Astrocyte of the hippocampus (primary cell): ENCODE measurements at places on chromosomes 12 and 14.
A peak's percentile ranks its signal among the peaks of the same experiment; 100 is the strongest.

- DNase-seq = no peak
These were observed 187.4 kb upstream of the RASSF8 start for GRCh38 chr12:25771041-25771440.

GRCh38 chr14:88189417-88190191 lies 133.5 kb downstream of the KCNK10 start:
- DNase-seq = peak; percentile 88

- DNase-seq = no peak
These were observed 30.6 kb upstream of the SDR39U1 start for GRCh38 chr14:24473211-24473610.

- no peak for DNase-seq
These were observed 5.3 kb downstream of the HSD17B6 start for GRCh38 chr12:56768424-56768823.

- DNase-seq = no peak
These were observed 86.9 kb downstream of the ANO6 start for GRCh38 chr12:45302621-45303369.

GRCh38 chr12:124389138-124389724 lies 94.3 kb downstream of the RFLNA start:
- DNase-seq = peak; percentile 93

DNA sequence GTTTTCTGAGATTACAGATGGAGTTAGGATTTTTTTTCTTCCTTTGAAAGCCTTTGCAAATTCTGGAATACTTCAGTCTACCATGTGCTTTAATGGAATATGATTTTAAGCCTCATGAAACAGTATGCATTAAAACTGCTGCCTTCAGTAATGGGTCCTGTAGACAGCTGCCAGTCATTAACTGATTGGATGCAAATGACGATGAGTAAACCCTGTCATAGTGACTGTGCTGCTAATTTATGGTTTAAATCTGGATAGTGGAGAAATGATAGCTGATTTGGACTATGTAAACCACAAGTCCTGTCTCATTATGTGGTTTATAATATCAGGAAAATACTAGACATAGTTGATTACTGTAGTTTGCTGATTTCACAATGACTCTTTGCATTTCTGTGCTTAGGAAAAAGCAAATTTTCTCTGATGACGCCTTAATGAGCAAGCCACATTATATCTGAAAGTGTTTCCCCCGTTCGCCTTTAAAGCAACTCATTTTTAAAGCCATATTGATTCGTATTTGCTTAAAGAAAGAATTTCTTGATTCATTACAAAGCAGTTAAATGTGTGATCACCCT lies 217.6 kb downstream of the TMTC2 start:
- no peak for DNase-seq

DNA sequence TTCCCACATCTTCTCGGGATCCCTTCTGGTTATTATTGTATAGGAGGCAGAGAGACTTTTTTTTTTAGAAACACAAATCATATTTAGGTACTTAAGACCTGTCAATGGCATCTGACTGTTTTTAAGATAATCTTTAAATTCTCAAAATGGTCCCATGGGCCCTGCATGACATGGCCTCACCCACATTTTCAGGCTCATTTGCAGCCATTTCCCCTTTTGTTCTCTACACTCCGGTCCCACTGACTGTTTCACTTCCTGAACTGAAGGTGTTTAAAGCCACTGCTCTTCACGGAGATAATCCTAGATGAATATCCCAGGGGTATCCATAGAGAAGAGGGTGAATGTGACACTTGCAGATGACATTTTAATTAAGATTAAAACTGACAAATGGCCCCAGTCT lies 12.3 kb upstream of the C12orf71 start:
- no peak for DNase-seq

- no peak for DNase-seq
These were observed 189.4 kb downstream of the RPS29 start for GRCh38 chr14:49396801-49397200.

GRCh38 chr12:109289004-109289403 lies 20.1 kb downstream of the FOXN4 start:
- no peak for DNase-seq

DNA sequence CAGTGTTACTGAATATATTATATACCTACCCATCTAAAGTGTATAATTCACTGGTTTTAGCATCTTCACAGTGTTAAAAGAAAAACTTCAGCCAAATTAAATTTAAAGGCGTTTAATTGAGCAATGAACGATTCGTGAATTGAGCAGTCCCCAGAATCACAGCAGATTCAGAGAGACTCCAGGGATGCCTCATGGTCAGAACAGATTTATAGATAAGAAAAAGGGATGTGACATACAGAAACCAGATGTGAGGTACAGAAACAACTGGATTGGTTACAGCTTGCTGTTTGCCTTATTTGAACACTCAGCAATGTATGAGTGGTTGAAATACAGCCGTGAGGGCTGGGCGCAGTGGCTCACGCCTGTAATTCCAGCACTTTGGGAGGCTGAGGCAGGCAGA lies 84.6 kb downstream of the WNK1 start:
- DNase-seq = no peak

DNA sequence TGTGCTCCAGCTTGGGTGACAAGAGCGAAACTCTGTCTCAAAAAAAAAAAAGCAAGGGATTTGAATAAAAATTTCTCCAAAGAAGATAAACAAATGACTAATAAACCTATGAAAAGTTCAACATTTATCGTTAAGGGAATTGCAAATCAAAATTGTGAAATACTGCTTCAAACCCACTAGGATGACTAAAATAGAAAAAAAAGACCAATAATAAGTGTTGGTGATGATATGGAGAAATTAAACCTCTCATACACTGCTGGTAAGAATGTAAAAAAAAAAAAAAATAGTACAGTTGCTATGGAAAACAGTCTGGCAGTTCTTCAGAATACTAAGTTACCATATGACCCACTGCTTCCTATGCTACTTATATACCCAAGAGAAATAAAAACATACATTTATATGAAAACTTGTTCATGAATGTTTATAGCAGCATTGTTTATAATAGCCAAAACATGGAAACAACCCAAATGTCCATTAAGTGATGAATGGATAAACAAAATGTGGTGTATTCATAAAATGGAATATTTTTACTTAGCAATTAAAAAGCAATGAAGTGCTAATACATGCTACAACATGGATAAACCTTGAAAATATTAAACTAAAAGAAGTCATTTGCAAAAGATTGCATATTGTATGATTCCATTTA lies 39.4 kb upstream of the TMPRSS12 start:
- no peak for DNase-seq

DNA sequence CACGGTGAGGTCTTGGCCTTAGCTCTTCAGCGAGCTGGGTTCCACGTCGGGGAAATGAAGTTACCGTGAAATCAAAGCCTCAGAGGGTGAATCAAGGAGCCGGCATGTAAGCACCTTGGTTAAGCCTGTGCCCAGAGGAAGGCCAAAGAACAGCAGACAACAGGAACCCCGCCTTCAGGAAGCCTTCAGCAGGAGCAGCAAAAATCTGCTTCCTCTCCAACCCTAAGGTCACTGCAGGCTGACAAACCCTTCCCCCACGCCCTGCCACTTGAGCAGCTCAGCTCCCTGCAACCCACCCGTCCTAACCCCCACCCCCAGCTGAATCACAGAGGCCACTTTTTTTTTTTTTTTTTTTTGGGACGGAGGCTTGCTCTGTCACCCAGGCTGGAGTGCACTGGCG lies 72.9 kb upstream of the LTA4H start:
- no peak for DNase-seq

DNA sequence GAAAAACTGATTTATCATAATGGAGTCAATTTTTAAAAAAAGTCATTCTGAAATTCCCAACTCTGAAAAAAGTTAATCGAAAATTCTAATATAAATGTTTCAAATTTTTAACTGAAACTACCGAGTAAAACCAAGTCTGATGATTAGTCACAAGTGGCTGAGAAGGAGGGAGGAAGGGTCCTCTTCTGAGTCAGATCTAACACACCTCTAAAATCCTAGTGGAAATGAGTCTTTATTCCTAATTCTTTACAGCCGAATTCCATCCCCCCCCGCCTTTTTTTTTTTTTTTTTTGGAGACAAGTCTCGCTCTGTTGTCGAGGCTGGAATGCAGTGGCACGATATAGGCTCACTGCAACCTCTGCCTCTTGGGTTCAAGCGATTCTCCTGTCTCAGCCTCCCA lies 37.9 kb downstream of the RAD9B start:
- DNase-seq = no peak

DNA sequence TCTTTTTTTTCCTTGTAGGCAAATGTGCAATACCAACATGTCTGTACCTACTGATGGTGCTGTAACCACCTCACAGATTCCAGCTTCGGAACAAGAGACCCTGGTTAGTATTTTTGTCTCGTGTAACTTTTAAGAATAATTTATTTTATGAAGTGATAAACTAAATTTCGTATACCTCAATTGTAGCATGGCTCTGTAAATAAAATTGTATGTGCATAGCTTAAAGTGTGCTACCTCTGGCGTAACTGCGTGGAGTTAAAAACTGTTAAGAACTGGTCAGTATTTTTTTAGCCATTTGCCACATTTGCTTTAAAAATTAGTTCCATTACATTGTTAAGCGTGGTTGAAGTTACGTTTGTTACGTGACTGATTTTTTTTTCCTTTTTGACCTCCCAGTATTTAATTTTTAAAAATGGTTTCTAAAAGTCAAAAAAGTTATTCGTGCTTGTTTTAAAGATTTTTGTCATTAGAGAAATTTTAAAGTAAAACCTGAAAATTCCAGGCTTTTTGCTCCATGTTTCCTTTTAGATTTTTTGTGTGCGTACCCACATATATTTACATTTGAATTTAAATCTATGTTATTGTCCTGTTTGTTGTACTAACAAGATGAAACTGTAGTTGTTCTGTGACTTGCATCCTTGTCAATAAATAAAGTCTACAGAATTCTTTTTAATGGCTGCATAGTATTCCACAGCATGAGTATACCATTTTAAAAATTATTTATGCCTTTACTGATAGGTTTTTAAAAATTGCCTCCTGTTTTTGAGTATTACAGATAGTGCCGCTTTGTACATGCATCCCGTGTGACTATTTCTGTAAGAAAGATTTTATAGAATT lies 1.4 kb downstream of the MDM2 start:
- no peak for DNase-seq

- DNase-seq = no peak
These were observed 30.0 kb upstream of the PTPRB start for GRCh38 chr12:70667253-70667652.

- DNase-seq = no peak
These were observed 82.0 kb upstream of the SFSWAP start for GRCh38 chr12:131628766-131629448.

DNA sequence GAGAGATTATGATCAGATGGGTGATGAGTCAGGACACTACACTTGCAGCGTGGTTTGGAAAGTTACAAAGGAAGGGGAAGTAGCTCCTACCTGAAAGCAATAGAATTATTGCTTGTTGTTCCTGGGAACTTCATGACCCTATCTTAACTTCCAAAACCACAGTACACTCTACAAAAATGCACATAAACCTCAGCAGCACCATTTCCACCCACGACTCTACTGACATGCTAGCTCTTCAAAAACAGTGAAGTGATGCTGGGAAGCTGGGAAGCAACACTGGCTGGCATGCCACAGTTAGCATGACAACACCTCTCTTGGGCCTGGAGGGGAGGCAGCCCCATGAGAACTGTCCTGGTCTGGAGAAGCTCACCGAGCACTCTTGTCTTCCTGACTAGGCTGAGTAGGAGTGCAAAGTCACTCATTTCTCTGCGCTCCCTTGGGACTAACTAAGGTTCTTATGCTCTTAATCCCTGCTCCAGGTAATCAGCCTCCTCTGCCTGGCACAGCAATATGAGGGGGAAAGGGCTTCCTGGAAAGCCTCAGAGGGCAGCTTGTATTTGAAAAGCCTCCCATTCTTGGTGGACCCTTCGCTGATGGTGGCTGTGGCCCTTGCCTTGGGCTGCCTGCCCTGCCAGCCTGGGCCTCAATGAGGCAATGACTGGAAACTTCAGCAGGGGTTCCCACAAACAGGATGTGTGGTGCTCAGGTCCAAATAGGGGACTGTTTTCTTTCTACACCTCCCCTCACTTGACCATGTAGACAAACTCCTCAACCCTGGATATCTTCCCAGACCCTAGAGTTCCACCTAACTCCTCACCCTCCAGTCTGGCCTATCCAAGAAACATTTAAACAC lies 1.2 kb downstream of the KRT3 start:
- no peak for DNase-seq

GRCh38 chr12:57025196-57025595 lies 8.9 kb upstream of the TAC3 start:
- no peak for DNase-seq

- DNase-seq = peak; percentile 31
These were observed 122.0 kb upstream of the ATXN7L3B start for GRCh38 chr12:74415633-74416032.

- DNase-seq = no peak
These were observed 89.7 kb downstream of the PTCSC3 start for GRCh38 chr14:36086629-36087395.

DNA sequence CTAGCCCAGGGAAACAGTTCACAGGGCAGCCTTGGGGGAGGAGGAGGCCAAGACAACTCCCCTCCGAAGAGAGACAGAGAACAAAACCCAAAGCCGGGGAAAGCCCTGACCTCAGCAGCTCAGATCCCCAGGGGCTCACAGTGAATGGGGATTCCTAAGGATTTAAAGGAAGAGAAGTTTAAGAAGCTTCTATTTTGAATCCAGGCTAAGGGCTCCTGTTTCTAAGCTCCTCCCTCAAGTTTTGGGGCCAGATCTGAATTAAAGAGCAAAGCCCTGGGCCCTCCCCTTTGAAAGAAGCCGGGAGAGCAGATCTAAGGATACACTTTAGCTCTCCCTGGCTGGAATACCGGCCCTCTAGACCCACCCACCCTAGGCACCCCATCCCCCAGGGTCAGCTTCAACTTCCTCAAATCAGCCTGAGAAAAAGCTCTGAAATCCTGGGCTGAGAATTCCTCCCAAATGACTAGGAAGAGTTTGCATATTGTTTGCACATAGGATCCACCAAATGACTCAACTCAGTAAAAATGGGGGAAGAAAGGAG lies 3.9 kb downstream of the KDM2B start:
- peak; percentile 87 for DNase-seq

- peak; percentile 94 for DNase-seq
These were observed 244.3 kb upstream of the NOVA1 start for GRCh38 chr14:26841920-26842741.

DNA sequence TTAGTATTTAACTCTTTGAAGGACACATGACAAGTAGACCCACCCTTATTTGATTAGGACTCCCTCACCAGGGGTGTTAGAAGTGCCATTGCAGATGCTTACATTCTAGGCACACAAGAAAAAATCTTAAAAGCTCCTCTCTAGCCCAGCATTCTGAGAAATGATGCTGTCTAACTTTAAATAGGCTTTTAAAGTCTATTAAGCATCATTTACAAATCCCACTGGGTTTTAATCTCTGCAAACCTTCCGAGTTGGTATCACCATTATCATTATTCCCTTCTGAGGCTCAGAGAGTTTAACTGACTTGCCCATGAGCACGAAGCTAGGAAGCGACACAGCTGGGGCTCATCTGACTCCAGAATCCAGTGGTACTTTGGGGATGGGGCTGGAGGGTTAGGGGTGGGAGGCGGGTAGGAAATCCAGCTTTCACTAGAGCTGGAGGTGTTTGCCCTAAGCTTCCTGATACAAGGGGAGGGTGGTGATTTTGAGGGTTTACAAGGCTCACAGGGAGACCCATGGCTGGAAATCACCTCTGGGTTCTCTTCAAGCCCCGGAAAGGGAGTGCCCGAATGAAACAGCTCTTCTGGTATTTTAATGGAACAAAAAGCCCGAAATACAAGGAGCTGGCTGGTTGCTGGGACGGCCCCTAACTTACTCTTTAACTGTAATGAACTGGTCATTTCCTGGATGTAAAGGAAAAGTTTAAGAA lies 109.2 kb upstream of the FUT8 start:
- peak; percentile 23 for DNase-seq

GRCh38 chr14:70770490-70770889 lies 38.8 kb downstream of the MAP3K9 start:
- DNase-seq = no peak

- no peak for DNase-seq
These were observed 237.6 kb upstream of the AMIGO2 start for GRCh38 chr12:47317175-47317915.
